ENCODE measurements at places on chromosomes 13 and 19.

- no peak for DNase-seq
These were observed 284.2 kb downstream of the TBC1D4 start for GRCh38 chr13:75197803-75198202.

DNA sequence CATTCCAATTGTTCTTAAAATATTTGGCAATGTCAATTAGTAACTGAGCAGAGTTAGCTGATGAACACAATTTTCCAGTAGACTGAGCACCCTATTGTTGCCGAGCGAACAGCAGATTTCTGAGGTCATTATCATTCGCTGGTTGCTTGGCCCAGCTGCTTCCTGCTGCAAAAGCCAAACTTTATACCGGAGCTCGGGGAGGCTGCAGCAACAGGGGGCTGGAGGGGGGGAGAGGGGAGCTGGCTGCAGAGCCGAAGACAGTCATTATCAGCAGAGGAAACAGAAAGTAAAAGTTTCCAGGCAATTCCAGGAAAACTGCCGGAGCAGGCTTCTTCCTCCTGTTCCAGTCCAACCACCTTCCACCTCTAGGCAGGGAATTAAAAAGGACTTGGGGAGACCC is 77.9 kb downstream of the ZNF536 start:
- no peak for DNase-seq

DNA sequence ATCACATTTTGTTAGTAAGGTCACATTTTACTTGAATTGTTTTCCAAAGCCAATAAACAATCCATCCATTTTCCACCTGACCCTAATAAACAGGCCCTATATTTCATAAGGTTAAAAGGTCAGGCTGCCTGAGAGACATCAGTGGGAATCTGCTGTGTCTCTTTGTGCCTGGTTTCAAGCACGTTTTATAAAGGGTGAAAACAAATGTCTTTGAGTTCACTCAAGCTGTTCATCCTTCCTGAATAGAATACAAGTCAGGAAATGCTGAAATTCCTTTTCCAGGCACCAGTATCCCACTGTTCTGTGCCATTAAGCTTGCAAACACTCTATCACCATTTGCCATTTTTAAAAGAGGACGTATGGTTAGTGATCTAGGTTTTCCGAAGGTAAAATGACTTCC is 67.5 kb upstream of the SPATA13 start:
- DNase-seq: no peak

- no peak for DNase-seq
These were observed at the start of gene MAST3 for GRCh38 chr19:18097217-18097992. Gene MAST3 (plus strand): TSS chr19:18097778. CDS start chr19:18097793, 15 bp downstream.

DNA sequence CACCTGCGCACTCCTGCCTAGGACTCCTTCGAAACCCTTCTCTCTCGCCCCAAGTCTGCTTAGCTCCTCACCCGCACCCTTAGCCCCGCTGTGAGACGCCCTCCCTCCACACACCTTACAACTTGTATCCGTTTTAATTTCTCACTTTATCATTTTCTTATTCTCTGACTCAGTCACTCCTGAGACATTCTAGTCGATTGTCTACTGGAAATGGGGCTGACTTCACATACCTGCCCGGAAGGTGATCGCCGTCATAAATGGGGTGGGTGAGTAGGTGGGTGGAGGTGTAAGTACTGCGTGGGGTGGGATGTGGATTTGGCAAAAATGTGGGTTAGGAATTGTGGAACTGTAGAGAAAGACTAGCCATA is 714 bp downstream of the NDFIP2 start:
- DNase-seq: no peak

- no peak for DNase-seq
These were observed 168.5 kb upstream of the FREM2 start for GRCh38 chr13:38518328-38518727.

- DNase-seq: no peak
These were observed 594 bp downstream of the ZNF146 start for GRCh38 chr19:36215276-36216123.

DNA sequence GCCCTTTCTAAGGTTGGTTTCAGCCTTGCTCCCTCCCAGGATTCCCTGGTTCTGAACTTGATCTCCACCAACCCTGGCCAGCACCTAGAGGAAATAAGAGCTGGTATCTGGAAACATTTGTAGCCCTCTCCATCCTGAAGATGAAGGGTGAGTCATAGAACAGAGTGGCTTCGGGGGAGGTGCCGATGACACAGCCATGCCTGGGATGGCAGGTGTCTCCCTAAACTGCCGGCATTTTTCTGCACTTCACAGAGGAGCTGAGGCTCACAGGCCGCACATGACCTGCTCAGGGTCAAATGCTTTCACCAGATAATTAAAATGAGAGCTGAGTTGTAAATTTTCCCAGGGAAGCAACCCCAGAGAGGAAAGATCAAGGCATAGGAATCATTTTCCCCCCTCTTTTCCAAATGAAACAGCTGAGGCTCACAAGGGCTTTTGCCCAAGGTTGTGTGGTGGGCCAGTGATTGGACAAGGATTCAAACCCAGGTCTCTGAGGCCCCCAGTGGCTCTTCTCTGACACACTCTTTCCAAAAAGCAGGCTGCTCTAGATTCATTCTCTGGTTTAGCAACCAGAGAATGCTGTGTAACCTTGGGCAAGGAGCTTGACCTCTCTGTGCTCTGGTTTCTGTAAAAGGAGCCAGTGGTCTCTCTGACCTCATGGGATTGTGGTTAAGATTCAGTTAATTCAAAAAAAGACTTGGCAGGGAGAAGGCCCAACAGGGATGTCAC is 1.2 kb upstream of the SLC25A42 start:
- DNase-seq: no peak

DNA sequence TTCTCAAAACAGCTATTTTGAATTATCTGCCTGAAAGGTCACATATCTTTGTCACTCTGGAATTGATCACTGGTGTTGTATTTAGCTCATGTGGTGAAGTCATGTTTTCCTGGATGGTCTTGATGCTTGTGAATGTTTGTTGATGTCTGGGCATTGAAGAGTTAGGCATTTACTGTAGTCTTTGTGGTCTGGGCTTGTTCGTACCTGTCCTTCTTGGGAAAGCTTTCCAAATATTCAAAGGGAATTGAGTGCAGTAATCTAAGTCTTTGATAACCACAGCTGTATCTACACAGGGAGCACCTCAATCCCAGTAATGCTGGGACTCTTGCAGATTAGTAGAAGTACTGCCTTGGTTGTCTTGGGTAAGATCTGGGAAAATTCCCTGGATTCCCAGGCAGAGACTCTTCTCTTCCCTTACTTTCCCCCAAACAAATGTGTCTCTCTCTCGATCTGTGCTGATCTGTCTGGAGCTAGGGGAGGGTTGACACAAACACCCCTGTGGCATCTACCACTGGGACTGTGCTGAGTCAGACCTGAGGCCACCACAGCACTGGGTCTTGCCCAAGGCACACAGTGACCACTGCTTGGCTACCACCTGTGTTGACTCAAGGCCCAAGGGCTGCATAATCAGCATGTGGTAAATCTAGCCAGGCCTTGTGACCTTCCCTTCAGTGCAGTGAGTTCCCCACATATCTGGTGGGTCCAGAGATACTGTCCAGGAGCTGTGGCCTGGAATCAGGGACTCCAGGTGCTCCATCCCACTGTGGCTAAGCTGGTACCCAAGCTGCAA is 5.5 kb upstream of the CYP4F3 start:
- DNase-seq: no peak

DNA sequence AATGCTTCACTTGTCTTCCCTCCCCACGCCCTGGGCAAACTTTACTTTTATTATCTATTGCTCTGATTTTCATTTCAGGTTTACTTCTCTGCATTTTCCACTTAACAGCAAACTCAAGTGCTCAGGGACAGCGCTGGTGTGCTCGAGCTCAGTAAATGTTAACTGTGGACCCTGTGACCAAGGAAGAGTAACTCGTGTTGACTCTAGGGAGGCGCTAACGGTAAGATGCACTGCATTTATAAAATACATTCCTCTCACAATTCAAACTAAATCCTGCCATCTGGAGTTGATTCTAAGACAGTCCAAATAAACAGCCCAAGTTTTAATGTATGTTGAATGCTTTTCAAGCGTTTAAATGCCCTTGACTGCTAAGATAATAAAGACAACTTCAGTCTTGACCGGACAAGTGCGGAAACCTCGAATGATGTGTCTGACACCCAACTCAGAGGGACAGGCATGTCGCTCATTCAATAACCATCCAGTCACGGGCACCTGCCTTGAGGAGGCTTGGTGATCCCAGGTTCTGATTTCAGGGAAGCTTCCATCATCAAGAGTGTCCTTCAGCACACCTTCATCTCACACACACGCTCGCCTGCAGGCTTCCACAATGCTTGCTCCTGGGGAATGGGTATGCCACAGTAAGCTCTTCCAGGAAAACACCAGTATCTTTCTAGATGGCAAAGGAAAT is 93.2 kb downstream of the STK24 start:
- no peak for DNase-seq

GRCh38 chr19:33771384-33772101 is 25.1 kb upstream of the KCTD15 start:
- DNase-seq: no peak

DNA sequence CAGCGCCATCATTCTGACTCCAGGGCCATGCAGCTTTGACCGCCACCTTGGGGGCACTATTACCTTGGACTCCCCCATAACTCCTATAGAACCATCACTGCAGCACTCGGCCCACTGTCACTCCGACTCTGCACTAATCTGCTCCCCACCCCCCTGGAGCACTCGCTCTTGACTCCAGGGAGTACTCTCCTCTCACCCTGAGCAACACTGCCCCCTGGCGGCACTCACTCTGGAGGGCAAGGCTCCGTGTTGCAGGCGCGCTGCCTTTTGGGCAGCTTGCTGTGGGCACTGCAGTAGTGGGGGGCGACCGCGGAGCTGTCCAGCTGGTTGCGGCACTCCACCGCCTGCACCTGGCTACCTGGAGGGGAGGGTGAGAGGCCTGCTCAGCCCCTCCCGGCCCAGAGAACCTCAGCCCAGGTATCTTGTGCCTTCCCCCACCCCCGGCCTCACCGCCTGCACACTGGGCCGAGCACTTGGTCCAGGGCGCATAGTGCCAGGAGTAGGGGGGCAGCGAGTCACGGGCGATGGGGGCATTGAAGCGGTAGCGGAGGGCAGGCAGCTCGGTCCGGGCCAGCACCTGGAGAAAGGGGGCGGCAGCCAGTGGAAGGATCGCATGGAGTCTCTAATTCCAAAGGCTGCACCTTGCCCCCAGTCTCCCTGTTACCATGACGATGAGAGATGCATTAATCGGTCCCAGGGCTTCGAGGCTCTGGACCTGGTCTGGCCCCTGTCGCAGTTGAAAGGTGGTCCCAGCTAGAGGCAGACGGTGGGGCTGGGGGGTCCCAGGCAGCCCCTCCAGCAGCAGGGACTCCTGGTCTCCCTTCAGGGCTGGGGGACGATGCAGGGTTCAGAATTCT is 8.9 kb upstream of the MYO1F start:
- DNase-seq: no peak

- no peak for DNase-seq
These were observed 576.5 kb upstream of the SLITRK5 start for GRCh38 chr13:87094646-87095045.

- no peak for DNase-seq
These were observed 55.5 kb downstream of the GNG7 start for GRCh38 chr19:2646866-2647535.

- DNase-seq: no peak
These were observed 39.4 kb upstream of the LMO7 start for GRCh38 chr13:75596657-75597182.

- DNase-seq: no peak
These were observed 4.3 kb downstream of the ERCC1 start for GRCh38 chr19:45419396-45419795.

GRCh38 chr13:111577956-111578605 is 257.6 kb downstream of the TEX29 start:
- no peak for DNase-seq

GRCh38 chr19:5434970-5435641 is 20.1 kb upstream of the ZNRF4 start:
- no peak for DNase-seq

GRCh38 chr13:113526466-113527220 is 36.1 kb upstream of the DCUN1D2 start:
- no peak for DNase-seq

DNA sequence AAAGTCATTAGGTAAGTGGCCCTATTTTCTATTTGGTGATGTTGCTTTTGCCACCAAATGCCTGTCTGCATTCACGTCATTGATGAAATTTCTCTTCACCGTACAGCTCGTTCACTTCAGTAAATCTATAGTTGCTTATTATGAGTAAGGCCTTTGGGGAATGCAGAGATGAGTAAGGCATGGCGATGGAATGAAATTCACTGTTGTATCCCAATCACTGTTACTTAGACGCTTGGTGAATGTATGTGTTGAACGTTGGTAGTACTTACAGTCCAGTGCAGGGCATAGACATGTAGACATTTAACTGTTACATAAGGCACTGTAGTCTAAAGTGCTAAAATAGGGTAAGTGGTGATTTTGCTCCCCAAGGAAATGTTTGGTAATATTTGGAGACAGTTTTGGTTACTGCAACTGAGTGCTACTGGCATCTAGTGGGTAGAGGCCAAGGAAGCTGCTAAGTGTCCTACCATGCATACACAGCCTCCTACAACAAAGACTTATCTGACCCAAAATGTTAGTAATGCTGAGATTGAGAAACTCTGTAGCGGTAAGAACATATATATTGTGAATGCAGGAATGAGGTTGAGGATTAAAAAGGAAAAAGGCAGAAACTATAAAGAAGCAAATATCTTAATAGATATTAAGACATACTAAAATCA is 5.8 kb downstream of the AKAP11 start:
- DNase-seq: no peak

- DNase-seq: no peak
These were observed 5.3 kb downstream of the ZNF85 start for GRCh38 chr19:20928371-20928770.

- no peak for DNase-seq
These were observed 25.3 kb upstream of the ZSCAN18 start for GRCh38 chr19:58123354-58123753.

DNA sequence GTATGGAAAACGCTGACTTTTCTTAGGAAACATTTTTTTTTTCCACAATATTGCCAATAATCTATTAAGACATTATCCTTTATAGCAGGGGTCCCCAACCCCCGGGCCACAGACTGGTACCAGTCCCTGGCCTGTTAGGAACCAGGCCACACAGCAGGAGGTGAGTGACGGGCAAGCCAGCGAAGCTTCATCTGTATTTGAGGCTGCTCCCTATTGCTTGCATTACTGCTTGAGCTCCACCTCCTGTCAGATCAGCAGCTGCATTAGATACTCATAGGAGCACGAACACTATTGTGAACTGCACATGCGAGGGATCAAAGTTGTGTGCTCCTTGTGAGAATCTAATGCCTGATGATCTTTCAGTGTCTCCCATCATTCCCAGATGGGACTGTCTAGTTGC is 793.7 kb downstream of the SLITRK5 start:
- no peak for DNase-seq

GRCh38 chr13:89066868-89067466 is 1395.8 kb downstream of the SLITRK5 start:
- peak; percentile 11 for DNase-seq

GRCh38 chr13:32142956-32143375 is 111.4 kb downstream of the FRY start:
- no peak for DNase-seq
